ENCODE measurements at places on chromosomes 2 and 18. TPM values are rescaled to one million over a fixed set of nuclear protein-coding genes. Genes with fewer than 3 reads are reported as not detected.

DNA sequence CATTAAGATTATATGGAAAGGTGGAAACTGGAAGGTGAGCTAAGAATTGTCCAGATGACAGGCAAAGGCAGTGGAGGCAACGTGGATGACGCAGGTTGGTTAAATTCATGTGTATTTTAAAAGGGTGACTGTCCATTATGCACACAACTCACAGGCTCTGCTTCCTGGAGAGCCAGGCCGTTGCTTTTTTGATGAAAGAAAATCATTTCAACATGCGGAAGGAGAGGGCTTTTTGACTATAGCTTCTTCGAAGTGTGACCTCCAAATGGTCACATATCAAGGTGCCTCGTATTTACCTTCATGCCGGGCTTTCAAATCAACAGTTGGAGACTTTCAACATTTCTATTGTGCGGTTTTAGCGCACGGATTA, 126.7 kb downstream of the MYCN start:
- DNase-seq: no peak

DNA sequence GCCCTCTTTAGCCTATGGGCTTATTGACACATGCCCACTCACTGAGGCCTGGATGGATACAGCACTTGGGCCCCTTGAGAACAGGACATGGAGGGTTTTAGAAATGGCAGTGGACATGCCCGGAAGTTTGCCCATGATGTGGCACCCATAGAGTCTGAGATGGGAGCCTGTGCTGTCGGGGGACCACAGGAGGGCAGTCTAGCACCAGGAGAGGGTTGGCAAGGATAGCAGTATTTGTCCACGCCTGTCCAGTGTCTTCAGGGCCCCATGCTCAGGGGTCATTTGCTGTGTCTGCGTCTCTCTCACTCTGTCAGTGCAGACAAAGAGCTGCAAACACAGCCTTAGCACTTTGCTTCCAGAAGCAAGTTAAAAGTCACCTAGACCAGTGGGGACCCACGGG, 48.7 kb downstream of the IL1RL2 start:
- DNase-seq: no peak

DNA sequence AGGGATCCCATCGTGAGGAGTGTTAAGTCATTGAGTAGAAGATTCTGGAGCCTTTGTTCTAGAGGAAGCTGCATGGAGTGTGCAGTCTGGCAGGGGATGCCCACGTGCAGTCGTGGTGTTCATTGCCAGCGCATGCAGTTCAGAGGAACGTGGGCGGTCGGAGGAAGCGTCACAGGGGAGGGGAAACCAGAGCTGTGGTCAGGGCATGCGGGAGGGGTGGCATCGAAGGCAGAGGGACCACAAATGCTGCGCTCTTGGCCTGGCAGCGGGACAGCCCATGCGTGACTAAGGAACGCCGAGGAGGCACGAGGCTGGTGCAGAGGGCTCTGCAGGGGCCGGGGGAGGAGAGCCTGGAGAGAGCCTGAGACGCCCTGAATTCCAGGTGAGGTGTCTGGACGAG, 141.1 kb downstream of the KLHL29 start:
- no peak for DNase-seq

The INPP4A gene
- total RNA-seq: 32.7 TPM

GRCh38 chr2:1072250-1072649, 121.6 kb downstream of the SNTG2 start:
- DNase-seq: no peak

GRCh38 chr2:129062146-129062912, 743.7 kb upstream of the HS6ST1 start:
- DNase-seq: no peak

DNA sequence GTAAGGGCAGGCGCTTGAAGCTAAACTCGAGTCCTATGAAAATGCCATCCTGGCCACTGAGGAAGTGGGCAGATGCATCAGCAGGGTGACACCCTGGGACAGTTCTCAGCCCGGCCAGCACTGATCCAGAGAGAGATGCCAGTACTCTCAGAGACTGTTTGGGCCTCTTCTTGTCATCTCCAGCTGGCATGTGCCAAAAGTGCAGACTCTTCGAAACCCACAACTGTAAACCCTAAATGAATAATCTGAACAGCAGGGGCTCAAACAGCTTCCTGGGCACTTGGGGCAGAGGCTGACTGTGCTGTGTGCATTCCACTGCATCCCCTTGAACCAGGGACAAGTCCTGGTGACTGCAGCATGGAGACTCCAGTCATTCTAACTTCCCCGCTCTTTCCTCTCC, 204.2 kb upstream of the SMAD2 start:
- no peak for DNase-seq

The STARD6 gene
- total RNA-seq: not detected

DNA sequence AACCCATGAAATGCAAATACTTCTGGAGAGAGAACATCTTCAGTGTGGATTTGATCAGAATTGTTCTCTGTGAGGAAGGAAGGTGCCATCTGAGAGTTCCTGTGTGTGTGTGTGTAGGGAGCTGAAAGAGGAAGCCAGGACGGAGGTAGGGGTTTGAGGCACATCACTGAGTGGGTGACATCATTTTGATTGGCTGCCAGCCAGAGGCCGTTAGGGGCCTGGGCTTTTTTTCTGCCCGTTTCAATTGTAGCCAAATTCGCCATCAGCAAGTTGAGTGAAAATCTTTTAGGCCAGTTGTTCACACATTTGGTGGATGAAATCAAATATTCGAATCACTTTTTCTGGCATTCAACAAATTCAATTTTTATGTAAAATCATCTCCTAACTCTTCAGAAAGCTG, 48.9 kb downstream of the TSN start:
- DNase-seq: no peak

GRCh38 chr2:187614756-187615155, 60.5 kb upstream of the TFPI start:
- DNase-seq: no peak

GRCh38 chr2:12504443-12504842, 212.3 kb upstream of the TRIB2 start:
- DNase-seq: no peak

GRCh38 chr2:109523121-109523520, 90.6 kb downstream of the SEPTIN10 start:
- DNase-seq: no peak

DNA sequence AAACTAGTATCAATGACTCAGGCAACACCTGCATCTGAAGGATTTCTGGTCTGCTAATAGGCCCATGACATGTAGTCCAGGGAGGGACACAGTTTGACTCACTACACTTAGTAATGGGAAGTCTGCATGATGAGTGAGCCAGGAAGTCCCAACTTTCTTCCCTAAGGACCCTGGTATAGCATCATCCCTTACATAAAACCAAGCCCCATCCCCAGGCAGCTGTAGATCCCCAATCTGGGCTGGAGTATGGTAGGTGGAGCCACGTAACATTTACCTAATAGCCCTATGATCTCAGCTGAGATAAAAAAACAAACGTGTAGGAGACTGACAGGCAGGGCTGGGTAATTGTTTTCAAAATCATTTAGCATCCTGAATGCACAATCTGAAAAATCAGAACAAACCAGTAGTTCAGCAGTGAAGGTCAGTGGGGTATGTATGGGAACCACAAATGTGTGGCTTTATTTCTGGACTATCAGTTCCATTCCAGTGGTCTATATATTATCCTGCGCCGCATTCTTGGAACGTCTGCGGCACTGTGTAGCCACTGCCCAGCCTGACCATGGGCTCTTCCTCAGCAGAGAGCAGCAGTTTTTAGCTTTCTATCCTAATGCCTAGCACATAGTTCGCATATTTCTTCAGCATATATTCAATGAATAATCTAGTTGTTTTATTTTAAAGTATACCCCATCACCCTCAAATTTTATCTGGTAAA, 33.5 kb downstream of the EPB41L3 start:
- no peak for DNase-seq

DNA sequence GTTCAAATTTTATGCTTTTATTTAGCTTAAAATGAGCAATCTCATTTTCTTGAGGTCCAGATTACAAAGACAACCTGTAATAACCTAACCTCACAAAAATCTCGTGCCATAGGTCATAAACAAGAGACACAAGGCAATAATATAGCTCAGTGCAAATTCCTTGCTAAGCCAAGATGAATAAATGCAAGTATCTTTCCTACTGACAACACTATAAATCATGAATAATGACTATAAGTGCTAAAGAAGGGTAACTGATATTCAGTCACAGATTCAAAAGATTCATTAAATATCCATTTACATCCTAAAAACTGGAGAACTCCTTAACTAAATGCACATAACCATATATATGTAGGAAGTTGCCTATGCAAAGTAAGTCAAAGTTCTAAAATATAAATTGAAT, 1641.6 kb downstream of the LRP1B start:
- no peak for DNase-seq

The EIF2AK3 gene
- 17.9 TPM for total RNA-seq

DNA sequence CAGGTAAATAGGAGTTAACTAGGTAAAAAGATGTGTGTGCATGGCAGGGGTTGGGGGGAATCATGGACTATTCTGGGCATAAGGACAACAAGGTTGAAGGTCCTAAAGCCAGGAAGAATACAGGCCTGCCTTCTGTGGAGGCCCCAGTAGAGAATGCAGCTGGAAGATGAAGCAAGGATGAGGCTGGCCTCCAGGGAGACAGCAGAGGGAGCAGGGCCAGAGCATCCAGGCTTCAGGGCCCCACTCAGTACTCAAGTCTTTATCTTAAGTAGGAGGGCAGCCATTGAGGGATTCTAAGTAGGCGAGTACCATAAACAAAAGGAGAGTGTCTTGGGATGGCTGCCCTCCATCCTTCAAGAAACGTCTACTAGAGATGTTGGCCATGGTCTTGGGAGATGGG, 101.8 kb upstream of the APCDD1 start:
- no peak for DNase-seq

DNA sequence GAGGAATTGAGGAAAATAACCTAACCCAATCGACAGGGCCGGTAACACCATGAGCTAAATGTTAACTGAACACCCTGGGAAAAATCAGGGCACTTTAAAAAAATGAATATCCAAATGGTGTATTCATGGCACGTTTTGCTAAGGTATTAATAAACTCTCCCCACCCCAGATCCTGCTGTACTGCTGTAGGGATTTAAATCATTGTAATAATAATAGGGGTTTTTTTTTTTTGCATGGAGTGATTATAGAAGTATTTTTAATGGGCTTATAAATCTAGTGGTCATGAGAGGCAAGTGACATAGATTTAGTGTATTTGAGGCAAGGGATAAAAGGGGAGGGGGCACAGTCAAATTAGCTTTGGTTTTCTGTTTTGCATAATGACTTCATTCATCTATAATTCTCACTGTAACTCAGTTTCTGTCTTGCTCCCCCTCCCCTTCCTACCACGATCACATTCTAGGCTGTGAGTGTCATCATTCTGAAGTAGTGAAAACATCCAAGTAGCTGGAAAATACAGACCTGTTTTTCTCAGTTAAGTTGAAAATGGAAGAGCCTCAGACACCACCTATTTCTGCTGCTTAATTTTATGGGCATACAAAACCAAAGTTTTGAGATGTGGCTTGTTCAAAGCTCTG, 18.2 kb upstream of the MGAT5 start:
- DNase-seq: no peak

DNA sequence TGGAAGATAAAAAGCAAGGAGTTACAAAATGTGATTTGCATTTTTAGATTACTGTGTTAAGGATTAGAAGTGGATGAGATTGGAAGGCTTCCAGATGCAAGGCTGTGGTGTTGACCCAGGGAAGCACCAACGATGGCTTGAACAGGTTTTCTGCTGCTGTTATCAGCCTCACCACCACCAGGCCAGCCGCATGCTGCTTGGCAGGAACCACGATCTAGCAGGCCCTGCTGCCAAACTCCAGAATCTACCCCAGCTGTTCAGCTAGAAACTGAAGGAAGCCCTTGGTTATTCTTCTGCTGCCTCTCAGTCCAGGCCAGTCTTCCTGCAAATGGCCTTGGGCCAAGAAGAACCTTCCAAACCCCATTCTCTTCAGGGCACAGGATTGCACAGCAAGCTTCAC, 133.9 kb downstream of the MTCL1 start:
- DNase-seq: no peak

DNA sequence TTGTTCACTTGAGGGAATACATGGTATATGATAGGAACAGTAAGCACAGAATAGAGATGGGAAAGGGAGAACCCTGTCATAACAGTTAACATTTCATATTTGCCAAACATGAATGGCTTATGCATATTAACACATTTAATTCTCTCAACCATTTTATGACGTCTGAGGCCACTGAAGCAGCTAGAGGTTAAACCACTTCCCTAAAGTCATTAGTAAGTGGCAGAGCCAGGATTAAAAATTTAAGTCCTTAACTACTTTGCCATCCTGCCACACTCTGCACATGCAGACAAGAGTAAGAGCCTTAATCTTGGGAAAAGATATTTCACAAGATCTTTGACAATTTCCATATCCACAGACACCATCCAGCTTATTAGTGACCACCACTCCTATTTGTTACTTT, 2.1 kb downstream of the LIPT1 start:
- DNase-seq: no peak

GRCh38 chr2:239308661-239309397, 92.0 kb downstream of the HDAC4 start:
- DNase-seq: no peak

All from mucosa of gallbladder (tissue), 1 donor.